ENCODE measurements at places on chromosomes 2 and 18.
A peak's percentile ranks its signal among the peaks of the same experiment; 100 is the strongest.

GRCh38 chr2:235394278-235394828 lies 99.5 kb upstream of the AGAP1 start:
- DNase-seq, result no peak

DNA sequence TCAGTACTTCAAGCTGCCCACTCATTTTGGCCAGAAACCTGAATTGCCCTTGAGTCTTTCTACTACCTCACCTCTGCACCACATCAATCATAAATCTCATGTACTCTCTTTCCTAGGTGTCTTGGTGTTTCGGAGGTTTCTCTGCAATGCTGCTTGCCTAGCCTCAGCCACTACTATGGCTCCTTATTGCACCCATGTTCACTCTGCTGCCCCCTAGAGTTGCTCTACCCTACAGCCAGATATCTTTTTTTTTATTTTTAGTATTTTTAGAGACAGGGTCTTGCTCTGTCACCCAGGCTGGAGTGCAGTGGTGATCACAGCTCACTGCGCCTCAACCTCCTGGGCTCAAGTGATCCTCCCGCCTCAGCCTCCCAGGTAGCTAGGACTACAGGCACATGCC lies 413.0 kb downstream of the PTPRM start:
- DNase-seq, result no peak

DNA sequence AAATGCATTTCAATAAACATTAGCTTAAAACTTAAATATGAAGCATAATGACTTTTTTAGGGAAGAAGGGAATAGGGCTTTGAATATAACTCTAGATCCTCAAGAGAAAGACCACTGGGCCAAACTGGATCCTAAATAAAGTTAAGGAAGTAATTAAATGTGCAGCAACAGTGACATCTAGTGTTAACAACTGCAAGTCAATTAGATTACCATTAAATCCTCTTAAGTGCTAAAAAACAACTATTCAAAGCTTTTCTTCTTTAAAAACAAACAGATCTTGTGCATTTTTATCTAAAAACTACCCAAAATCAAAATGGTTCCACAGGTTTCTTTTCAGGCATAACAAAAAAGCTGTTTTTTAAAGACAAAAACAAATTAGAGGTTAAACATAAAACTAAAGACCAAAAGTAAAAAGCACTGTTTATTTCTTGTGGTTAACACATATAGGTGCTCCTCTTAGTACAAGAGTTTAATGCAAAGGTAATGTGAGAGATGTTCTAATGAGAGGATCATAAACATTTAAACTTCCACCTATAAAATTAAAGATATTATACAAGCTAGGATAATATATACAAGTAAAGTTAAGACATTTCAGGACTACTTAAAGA lies 111.4 kb downstream of the THADA start:
- no peak for DNase-seq

- no peak for DNase-seq
These were observed 367.8 kb upstream of the ID2 start for GRCh38 chr2:8314063-8314462.

DNA sequence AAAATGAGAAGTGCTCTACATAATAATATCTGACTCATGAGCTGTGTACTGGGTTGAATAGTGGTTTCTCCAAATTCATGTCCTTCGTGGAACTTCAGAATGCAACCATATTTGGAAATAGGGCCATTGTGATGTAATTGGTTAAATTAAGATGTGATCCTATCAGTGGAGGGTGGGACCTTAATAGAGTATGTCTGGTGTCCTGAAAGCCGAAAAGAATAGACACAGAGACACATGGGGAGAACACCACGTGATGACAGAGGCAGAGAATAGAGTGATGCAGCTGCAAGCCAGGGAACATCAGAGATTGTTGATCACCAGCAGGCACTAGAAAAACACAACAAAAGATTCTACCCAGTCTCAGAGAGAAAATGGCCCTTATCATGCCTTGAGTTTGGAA lies 310.1 kb downstream of the EXOC6B start:
- DNase-seq, result no peak

- DNase-seq, result peak; percentile 64
These were observed 46.4 kb upstream of the SPP2 start for GRCh38 chr2:234003972-234004617.

- DNase-seq, result no peak
These were observed 121.2 kb downstream of the SMAD7 start for GRCh38 chr18:48829443-48830149.

DNA sequence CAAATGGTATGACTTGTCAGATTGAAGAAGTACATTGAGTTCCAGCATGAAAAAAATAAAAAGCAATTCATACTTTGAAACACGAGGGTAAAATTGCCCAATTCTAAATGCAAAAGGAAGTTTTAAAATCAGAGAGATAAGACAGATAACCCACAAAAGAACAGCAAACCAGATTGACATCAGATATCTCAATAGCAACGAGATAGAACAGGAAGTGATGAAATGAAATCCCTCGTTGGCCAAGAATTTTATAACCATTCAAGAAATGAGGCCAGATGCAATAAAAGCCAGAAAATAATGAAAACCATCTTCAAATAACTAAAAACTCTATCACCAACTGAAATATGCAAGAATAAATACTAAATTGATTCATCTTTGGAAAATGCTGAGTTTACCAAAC lies 172.8 kb downstream of the CD226 start:
- DNase-seq, result no peak

- DNase-seq, result no peak
These were observed 525.0 kb downstream of the SLC4A3 start for GRCh38 chr2:220152281-220152935.

DNA sequence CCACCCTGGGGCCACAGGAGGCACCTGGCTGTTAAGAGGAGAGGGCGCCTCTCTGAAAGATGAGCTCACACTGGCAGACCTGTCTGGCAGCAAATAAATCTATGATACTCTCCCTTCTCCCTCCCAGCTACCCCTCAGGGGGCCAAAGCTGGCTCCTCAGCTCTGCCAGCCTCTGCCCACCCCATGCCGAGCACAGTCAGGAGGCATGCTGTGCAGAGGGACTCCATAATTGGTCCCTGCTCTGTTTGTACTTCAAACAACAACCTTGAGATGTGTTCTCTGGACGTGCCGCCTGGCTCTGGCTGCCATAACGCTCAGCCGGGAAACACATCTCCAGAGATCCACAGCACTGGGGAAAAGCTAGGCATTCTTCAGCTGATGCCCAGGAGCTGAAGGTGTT lies 126.7 kb downstream of the GALNT14 start:
- no peak for DNase-seq

DNA sequence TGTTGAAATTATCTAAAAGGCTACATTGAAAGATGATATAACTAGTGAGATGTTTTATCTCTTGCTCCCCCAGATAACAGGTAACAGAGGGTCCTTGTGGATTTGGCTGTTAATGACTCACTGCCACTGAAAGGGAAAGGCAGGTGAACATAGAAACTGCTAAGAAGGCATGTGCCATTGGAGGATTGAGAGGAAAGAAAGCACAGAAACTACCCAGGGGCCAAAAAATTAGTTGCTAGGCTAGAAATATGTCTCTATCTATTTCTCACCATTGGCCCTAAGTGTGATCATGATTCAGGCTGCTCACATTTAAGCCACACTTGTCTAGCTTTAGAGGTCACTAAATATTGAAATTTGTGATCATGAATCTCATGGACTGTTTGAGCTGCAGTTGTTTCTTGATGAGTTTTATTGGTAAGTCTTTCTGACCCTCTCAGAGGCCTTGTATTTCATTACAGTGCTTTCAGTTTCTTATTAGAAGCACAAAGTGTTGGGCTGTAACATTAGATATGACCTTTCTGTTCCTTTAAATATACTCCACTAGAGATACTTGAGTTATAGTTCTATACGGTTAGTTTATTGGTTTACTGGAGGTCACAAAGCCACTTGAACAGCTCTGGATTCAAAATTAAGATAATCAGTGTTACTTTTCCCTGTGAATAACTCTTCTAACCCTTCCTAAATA lies 26.2 kb downstream of the NAB1 start:
- no peak for DNase-seq

GRCh38 chr2:191691016-191691735 lies 13.2 kb downstream of the NABP1 start:
- DNase-seq, result no peak

DNA sequence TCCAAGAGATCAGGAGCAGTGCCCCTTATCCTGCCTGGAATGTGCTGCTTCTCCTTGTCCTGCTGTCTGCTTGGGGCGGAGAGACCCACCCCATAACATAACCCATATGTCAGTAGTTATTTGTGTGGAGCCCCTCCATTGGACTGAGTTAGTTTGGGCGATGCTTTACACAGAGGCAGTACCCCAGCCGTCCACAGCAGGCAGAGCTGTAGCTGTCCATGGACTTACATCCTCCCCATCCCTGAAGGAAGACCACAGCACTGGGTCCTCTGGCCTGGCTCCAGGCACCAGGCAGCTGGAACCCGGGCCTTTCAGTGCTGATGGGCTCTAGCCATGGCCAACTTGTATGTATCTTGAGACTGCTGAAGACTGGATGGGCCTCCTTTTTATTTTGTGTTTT lies 20.3 kb downstream of the GKN2 start:
- no peak for DNase-seq

DNA sequence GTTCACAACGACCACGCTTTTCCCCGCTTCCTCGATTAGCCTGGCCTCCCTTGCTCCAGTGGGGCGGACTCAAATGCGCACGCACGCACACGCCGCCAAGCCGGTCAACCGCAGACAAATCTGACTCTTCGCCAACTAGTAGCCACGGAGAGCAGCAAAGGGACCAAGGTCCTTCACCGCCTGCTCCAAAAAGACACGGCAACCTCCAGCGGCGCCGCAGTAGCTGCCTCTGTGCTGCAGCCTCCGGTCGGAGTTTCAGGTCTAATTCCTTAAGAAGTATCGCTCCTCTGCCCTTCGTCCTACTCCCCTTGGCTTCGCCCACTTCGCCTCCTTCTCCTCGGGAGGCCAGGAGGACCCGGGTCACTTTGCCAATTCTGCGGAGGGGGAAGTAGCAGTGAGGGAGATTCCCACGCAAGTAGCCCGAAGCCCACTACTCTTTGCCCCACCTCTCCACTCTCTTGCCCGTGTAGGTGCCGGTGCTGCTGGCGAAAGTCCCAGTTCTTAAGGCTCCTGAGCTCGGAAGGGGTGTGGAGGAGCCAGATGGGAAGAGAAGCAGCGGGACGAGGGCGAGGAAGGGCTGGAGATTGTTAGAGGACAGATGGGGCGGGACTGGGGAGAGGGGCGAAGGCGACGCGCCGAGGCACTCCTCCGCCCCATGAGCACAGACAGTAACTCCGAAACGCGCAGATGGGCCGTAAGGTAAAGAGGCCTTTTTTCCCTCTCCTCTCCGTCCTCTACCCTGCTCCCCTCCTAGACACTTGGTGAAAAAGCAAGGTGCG lies 615 bp downstream of the AKAIN1 start:
- no peak for DNase-seq

DNA sequence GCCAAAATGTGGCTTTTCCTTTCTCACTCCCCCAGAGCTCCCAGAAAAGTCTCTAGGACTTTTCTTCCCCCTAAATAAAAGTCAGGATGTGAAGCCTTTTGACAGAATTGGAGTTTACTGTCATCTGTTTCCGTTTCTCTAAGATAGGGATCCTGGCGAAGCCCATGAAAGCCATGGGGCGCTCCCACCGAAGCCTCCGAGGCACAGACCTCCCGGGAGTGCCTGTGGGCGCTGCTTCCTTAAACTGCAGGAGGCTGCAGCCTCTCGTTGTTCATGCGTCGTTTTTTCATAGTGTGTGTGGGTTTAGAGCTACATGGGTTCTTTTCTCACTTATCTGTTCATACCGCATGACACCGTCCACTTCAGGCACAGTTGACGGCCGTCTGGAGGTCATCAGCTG lies 56.8 kb downstream of the ASAP2 start:
- DNase-seq, result no peak

- DNase-seq, result no peak
These were observed 117.8 kb downstream of the WDSUB1 start for GRCh38 chr2:159168707-159169106.

- no peak for DNase-seq
These were observed 48.1 kb downstream of the LHCGR start for GRCh38 chr2:48707466-48707865.

DNA sequence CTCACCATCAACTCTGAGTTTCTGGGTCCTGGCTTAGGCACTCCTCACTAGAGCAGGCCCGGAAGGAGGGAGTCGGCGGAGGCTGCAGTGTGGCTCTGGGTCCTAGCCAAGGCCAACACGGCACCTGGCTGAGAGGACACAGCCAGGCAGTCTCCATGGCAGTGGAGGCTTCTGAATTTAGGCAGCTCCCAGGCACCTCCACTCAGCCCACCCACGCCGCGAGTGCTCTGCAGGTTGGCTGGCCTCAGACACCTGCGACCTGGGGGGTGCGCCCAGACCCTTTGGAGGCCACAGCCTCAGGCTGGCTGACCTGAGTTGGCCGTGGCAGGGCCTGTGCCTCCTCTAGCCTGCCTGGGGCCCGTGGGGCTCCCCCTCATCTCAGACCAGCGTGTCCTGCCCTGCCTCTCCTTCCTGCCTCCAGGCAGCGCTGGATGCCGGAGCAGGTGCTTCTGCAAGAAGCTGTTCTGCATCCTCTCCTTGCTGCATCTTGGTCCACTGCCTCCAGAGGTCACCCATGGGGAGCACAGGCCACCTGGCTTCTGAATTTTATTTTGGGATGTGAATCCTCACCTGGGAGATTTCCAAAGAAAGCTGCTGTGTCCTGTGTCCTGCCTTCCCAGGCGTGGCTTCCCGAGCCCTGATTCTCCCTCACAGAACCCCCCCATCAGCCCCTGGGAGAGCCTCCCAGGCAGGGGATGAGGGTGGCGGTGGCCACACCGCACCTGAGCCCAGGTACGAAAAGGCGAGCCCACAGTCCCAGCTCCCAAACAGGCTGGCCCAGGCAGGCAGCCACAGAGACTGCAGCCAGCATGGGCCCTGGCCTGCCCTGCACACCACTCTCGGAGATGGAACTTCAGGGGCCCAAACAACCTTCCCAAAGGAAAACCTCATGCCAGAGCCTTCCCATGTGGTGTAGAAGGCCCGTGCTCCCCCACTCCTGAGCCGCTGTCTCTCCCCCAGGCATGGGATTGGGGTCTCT lies 23.4 kb downstream of the AQP12A start:
- no peak for DNase-seq

- DNase-seq, result no peak
These were observed 1.9 kb downstream of the CABLES1 start for GRCh38 chr18:23137097-23137635.

GRCh38 chr18:13451661-13452387 lies 233.3 kb downstream of the LDLRAD4 start:
- no peak for DNase-seq

GRCh38 chr2:26740890-26741302 lies 23.2 kb upstream of the SLC35F6 start:
- peak; percentile 28 for DNase-seq

- no peak for DNase-seq
These were observed 1.2 kb upstream of the CYP20A1 start for GRCh38 chr2:203237346-203238238.

DNA sequence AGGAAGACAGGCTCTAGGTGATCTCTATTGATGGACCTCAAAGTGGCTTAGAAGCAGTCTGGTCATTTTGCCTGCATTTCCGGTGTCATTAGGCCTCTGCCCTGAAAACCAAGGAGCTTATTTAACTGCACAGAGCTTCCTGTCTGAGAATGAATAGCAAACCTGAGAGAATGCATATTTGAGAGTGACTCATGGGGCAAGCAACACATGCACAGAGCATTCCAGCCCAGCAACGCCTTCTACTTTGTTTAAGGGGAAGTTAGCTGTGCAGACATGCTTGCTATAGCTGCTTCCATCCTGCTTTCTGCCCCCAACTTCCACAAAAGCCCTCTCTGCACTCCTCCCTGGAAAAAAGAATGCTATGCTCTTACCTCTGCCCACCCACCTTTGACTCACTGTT lies 232.8 kb downstream of the GRB14 start:
- no peak for DNase-seq

- DNase-seq, result no peak
These were observed 151.1 kb downstream of the FSHR start for GRCh38 chr2:49003201-49003600.

Data from stimulated activated CD4-positive, alpha-beta T cell treated with anti-CD3 and anti-CD28 coated beads, Interleukin-1b, Interleukin-23, amount 100 ng/mL, for 48 hours (primary cell).